ENCODE measurements at places on chromosomes 13 and 19.

DNA sequence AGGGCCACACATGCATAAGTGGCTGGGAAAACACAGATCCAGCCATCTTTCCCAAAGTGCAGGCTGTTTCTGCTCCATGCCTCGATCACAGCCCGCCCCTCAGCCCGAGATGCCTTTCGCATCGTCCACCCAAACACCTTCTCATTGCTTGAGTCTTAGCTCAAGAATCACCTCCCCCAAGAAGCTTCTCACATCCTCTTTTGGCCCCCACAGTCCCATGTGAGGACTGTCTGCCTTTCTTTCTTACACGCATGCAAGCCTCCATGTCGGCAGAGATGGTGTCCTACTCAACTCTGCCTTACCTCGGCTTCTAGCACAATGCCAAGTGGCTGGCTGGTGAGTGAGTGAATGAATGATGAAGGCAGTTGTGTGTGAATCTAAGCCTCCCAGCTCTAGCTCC, 18.1 kb upstream of the GSX1 start:
- no peak for DNase-seq

- no peak for DNase-seq
Measured at GRCh38 chr19:835210-835810, 5.5 kb upstream of the PRTN3 start.

- no peak for DNase-seq
Measured at GRCh38 chr13:48188131-48188530, 44.9 kb upstream of the ITM2B start.

DNA sequence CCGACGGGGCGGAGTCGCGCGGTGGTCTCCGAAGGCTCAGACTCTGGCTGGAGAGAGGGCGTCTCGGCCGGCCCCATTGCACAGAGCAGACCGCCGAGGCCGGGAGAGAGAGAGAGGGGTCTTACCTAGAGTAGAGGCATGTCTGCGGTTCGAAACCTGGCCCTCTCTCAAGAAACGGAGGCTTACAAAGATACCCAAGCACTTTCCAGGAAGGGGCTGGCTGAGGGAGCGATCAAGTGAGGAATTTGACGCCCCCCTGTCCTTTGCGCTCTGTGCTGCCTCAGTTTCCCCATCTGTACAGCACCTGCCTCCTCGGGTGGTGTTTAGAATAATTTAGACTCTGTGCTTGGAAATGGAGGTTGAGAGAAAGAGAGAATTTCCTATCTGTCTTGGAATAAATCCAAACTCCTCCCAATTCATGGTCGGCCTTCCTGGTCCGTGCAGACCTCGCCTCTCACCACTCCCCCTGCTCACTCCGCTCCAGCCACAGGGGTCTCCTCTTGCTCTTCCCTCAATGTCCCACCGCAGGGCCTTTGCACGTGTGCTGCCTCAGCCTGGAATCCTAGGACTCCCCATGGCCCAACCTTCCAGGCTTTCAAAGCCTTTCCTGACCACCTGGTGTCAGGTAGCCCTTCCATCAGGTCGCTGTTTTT, 658 bp upstream of the ISOC2 start:
- no peak for DNase-seq

Data from D341Med (cell line).